ENCODE measurements at places on chromosomes 5 and 9.

- no peak for DNase-seq
Observed at GRCh38 chr9:87799503-87799902, 73.6 kb downstream of the CTSL start.

DNA sequence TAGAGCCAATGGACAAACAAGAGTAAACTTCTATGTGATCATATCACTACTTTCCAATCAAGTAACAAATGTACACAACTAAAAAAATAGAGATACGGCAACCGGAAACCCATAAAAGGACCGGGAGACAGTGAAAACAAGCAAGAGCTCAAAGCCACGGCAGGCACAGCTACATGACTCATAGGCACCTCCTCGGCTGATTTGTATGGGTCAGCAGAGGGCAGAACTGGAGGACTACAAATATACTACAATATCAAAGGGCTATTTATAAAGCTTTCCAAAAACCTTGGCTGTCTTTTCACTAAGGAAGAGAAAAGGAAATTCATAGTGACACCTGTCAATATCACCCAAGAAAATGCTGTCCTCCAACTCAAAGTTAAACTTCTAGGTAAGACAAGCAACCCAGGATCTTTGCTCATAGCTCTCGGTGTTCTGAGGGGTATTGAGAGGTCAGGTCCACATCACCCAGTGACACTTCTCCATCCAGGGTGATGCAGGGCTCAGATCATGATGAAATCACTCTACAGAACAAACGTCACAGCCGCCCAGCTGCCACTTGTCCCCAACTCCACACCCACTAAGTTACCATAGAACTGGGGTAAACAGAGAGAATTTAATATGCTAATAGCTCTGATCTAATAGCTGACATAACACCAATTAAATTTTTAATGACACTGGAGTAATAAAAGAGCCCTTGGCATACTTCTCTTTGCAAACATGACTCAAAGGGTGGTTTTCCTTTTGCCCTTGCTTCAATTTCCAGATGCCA, 41.3 kb downstream of the PFDN1 start:
- peak; percentile 40 for DNase-seq

GRCh38 chr9:75814667-75815066, 75.8 kb upstream of the PCSK5 start:
- DNase-seq, result no peak

DNA sequence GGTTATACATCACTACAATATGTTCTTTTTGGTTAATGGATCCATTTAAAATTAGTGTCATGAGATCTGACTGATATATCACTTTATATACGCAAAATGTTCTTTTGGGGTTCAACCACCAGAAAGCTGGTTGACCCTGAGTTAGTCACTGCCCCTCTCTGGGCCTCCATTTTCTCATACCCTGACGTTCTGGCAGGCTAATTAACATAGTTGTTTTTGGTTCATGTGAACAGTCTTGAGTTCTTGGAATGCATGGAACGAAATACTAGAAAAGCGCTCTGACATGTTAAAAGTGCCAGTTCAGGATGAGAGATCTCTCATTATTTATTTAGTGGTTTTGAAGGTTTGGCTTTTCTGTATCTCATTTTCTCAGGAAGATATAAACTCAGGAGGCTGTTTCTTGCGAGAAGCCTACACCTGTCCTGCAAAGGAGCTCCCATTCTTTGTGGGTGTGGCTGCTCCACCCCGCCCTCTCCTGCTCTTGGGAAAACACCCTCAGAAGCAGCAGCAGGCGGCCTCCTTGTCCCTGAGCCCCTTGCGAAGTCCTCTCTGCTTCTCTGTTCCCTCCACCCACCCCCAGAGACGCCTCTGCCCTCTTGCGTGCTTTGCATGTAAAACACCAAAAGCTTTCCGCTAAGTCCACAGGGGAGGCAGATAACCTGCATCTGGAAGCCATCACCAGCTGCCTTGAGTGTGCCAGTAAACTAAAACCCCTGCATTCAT, 302.4 kb upstream of the PANK3 start:
- no peak for DNase-seq

DNA sequence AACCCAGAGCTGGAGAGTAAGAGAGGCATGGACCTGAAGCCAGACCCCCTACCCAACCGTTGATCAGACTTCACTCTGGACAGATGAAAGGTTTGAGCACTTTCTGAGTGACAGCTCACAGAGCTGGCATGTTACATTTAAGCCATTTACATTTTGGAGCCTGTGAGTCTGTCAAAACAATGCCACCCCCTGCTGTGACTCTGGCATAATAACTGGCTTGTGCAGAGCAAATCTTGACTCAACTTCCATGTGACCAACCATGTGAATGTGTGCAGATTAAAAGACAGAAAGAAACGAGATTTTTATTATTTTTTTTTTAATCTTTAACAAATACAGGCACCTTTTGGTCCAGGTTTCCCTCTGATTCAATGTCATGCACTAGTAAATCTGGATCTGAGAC, 48.5 kb downstream of the MFAP3 start:
- DNase-seq, result no peak

DNA sequence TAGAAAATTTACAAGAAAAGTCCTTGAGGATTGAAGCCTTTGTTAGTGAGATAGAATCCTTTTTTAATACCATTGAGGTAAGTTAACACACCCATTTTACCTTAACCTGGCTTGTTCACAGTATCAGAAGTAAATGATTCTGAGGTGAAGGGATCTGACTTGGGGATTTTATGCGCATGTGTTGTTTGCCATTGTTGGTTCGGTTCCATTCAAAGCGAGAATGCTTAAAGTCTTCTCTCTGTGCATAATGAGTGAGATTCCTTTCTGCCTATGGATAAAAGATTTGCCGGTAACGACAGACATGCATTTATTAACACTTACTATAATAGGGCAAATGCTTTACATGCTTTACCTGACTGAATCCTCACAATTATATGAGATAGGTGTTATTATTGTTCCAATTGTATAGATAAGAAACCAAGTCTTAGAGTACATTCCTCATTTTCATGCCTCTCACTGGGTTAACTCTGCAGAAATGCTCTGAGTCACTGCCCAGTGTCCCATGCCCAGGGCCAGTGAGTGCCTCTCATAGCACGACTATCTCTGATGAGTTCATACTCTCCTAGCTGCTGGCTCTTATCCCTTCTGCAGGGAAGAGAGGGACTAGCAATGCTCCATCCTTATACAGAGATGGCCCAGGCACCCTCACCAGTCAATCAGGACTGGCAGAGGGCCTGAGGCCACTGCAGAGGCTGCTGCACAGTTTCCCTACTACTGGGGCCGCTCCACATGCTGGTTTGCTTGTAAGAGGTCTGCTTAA, 54.4 kb downstream of the CMYA5 start:
- DNase-seq, result no peak

- DNase-seq, result peak; percentile 84
Observed at GRCh38 chr9:131762356-131762932, 22.6 kb upstream of the RAPGEF1 start.

- no peak for DNase-seq
Observed at GRCh38 chr9:80561526-80561925, 989.8 kb downstream of the TLE4 start.

- no peak for DNase-seq
Observed at GRCh38 chr5:131156385-131156784, 8.7 kb downstream of the HINT1 start.

DNA sequence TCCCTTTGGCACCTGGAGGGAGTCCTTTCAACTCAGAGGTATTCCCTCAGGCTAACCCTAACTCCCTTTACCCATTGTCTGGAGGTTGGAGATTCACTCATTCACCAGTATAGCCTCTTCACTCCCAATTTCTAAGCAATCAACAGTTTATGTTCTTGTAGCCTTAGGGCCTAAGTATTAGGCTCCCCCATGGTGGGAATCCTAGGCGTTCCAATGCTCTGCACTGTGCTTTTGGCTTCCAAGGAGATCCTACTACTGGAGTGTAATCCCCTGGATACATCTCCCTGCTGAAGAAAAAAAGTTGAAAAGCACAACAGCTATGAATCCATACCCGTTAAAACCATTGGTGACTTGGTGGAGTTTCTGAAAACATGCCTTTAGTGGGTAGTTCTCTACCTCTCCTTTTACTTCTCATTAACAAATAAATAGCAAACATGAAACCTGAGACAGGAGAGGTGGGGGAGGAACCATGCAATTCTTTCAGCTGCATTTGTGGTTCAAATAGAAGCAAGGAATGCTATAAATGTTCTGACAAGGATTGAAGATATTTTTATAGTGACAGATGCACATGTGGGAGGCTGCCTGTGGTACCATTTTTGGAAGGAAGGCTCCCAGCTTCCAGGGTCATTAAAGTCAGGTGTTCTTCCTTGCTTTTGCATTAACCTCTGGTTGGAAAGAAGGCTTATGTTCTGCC, 397.1 kb downstream of the DMAC1 start:
- no peak for DNase-seq

DNA sequence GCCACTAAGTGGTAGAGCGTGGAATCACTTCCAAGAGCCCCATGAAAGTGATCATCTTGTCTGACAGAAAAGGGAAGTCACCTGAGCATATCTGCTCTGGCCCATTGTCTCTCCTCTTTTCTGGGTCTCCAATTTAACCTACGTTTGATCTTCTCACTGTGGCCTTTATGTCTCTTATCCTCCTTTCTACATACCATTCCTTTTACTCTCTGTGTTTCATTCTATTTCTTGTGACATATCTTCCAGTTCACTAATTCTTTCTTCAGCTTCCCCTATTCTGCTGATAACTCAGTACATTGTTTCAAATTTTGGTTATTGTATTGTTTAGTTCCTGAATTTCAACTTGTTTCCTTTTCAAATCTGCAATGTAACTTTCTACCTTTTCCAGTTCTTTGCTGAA, 132.5 kb downstream of the GPBP1 start:
- no peak for DNase-seq

DNA sequence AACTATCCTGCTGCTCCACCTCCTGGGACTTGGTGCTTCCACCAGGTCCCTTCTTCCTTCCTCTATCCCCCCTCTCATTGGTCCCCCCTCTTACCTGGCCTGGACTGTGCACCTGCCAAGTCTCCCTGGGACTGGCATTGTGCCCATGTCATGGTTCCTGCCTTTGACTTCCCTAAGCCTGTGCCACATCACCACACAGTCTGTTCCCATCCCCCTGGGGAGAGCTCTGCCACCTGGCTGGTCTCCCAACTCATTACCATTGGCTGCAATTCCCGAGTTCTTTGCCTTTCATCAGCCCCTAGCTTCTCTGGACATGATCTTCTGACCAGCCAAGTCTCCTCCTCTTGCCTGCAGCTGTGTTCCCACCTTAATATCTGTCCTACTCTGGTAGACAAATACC, 180.3 kb downstream of the SREK1 start:
- DNase-seq, result no peak

- DNase-seq, result no peak
Observed at GRCh38 chr9:21968331-21969010, 25.7 kb downstream of the CDKN2A start.

DNA sequence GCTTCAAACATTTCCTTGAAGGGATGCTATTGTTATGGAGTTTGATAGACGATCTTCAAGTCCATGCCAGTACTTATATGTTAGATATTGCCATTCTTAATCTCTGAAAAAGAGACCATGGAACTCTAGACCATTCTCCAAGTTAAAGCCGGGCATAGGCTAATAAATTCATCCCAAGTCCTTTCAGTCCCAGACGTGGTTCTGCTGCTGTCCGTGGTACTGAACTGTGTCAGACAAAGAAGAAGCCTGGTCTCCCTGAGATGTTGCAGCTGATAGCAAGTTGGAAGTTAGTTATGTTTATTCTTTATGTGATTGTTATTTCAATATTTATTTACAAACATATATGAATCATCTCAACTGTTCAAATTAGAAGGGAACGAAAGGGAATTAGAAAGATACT, 158.7 kb downstream of the NMUR2 start:
- DNase-seq, result no peak

- no peak for DNase-seq
Observed at GRCh38 chr5:15483351-15484097, 16.5 kb upstream of the FBXL7 start.

GRCh38 chr9:125990793-125991220, 243.6 kb downstream of the PBX3 start:
- DNase-seq, result no peak

- no peak for DNase-seq
Observed at GRCh38 chr5:143078313-143078712, 308.1 kb downstream of the ARHGAP26 start.

DNA sequence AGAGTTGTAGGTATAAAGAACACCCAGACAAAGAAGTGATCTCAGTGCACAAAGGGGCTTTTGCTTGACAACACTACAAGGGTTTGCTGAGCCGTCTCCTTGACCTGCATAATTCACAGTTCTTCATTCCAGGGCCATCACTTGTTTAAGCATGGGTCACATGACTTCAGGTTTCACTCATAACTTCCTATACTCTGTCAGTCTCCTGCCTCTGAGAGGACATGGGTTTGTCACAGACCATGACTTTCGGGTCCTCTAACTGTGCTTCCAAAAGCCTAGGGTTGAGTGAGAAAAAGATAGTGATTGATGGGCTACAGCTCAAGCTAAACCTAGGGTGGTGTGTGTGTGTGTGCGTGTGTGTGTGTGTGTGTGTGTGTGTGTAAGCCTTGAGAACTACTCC, 166.4 kb downstream of the CDH6 start:
- DNase-seq, result no peak

GRCh38 chr9:136117916-136118319, 757 bp downstream of the TMEM250 start:
- DNase-seq, result no peak

DNA sequence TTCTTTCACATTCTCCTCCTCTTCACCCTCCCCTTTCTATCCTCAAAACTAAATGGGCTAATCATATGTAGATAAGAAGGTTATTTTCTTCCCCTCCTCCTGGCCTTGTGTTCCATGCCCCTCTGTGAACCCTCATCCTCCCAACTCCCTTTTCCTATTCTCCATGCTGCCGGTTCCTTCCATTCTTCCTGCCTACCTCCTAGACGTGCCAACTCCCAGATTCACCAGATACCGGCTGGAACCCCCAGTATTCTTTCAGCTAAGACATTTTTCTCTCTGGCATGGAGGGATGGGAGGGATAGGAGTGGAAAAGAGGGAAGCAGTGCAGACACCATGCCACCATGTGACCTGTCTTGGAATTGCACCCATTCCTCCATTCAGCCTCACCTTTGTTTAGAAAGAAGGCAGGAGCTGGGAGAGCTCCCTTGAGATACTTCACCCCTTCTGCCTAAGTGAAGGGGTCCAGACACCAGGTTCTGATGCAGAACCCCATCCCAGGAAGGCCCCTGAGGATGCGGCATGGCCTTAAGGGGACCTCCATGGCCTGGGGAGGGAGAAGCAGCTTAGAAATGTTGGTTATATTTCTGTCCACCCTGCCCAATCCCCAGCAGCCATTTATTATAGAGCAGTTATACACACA, 4.8 kb downstream of the DNAJB5 start:
- no peak for DNase-seq
